ENCODE measurements at places on chromosomes 3 and 15.

DNA sequence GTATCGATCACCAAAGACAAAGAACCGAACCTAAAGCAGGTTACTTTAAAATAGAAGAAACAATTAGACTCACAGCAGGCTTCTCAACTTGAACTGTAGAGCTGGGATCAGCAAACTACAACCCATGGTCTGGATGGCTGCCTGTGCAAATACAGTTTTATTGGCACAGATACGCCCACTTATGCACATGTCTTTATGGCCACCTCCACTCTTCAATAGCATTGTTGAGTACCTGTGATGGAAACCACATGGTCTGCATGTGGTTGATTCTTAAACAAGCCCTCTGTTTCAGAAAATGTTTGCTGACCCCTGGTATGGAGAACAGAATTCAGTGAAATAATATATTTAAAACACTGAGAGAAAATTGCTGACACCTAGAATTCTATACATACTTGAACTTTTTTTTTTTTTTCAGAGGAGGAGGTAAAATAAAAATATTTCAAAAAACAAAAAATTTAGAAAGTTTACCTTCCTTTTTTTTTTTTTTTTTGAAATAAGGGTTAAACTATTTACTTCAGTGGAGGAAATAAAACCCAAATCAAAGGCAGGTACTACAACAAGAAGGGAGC lies 263.8 kb upstream of the ATP10A start:
- DNase-seq: no peak

- no peak for DNase-seq
These were observed 14.1 kb downstream of the MESP2 start for GRCh38 chr15:89790206-89790605.

- no peak for DNase-seq
These were observed 9.0 kb upstream of the NCBP2 start for GRCh38 chr3:196951371-196951770.

DNA sequence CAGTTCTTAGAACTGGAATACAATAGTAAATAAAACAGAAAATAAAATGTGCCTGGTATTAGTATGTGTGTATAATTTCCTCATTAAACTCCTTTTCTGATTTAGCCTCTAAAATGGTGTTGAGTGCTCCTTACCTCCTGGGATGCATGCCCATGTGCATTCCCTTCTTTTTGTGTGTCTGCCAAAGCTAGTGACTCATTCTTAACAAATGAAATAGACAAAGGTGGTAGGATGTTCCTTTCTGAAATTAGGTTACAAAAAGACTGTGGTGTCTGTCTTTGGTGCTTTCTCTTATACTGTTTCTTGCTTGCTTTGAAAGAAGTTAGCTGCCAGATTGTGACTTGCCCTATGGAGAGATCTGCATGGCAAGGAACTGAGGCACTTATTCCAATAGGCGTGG lies 623.7 kb downstream of the GRM7 start:
- DNase-seq: no peak

GRCh38 chr3:33798113-33798417 lies 365 bp upstream of the PDCD6IP start:
- no peak for DNase-seq

DNA sequence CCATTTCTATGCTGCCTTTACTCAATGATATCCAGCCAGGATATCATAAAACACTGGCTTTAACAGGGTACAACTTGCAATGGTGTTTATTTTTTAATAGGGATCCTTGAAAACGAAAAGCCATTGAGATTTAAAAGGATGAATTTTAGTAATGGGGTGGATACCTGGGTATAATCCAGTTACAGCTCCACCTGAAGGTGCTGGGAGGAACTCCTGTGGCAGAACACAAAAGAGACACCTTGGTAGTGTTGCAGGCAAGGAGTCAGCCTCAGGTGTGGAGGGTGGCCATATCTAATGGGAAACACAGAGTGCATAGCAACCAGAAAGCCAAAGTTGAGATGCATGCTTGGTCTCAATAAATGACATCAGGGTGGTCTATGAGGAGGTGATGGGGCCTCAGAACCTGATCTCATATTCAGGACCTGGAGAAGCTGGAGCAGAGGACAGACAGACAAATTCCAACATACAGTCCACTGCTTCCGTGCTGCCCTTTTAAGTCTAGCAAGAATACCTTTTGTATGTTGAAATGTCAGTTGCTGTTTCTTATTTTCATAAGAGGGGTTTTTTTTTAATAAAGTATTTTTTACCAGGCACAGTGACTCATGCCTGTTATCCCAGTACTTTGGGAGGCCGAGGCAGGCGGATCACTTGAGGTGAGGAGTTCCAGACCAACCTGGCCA lies 12.0 kb upstream of the PAQR9 start:
- DNase-seq: no peak

GRCh38 chr3:151864423-151865101 lies 8.9 kb upstream of the SUCNR1 start:
- no peak for DNase-seq

DNA sequence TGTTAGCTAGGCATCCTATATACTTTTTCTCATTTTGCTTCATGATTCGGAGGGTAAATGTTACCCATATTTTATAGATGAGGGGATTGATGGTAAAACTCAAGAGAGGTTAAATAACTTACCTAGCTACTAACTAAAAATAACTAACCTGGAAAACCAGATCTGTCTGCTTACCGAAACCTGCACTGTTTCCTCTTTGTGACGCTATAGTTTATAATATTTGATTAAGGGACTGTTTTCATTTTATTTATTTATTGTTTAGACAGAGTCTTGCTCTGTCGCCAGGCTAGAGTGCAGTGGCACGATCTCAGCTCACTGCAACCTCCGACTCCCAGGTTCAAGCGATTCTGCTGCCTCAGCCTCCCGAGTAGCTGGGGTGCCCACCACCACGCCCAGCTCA lies 55.9 kb downstream of the MAP6D1 start:
- no peak for DNase-seq

DNA sequence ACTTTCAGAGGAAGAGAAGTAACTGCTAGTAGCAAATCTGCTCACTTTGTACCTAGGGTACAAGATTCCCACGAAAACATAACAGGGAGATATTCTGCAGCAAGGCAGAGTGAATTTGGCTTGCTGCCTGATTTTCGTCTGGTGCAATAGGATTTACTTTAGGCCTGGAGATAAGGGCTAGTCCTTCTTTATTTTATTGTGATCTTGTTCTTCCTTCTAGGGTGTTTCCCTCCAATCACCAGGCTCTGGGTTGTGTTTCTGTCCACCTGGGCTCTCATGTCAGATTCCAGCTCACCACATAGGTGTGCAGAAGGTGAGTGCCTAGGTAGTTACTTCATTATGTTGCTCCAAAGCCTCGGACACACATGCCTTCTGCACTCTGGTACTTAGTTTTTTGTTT lies 211.8 kb upstream of the RGMA start:
- no peak for DNase-seq

GRCh38 chr3:127073941-127074820 lies 91.3 kb downstream of the PLXNA1 start:
- DNase-seq: no peak

DNA sequence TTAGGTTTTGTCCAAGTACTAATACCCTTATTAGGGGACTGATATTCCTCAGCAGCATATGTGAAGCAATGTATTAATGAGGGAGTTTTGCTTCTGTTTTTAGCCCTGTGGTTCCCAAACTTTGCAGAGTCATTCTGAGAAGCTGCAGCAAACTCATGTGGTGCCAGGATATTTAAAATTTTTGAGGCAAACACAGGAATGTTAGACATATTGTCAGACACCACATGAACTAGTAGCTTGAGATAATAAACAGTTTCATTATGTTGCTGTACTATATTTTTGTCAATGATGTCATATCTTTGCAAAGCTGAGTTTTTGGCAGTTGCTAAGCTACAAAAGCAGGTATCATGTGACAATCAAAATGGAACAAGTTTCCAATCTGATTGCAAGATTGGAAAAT lies 36.6 kb downstream of the ATP6V1A start:
- DNase-seq: no peak

- DNase-seq: no peak
These were observed 144.1 kb upstream of the DPH6 start for GRCh38 chr15:35690089-35690488.

- no peak for DNase-seq
These were observed 60.6 kb upstream of the GCNT3 start for GRCh38 chr15:59550956-59551355.
